ENCODE measurements at places on chromosomes 1 and 21.

- no peak for DNase-seq
Measured at GRCh38 chr21:15276243-15276642, 211.4 kb upstream of the NRIP1 start.

DNA sequence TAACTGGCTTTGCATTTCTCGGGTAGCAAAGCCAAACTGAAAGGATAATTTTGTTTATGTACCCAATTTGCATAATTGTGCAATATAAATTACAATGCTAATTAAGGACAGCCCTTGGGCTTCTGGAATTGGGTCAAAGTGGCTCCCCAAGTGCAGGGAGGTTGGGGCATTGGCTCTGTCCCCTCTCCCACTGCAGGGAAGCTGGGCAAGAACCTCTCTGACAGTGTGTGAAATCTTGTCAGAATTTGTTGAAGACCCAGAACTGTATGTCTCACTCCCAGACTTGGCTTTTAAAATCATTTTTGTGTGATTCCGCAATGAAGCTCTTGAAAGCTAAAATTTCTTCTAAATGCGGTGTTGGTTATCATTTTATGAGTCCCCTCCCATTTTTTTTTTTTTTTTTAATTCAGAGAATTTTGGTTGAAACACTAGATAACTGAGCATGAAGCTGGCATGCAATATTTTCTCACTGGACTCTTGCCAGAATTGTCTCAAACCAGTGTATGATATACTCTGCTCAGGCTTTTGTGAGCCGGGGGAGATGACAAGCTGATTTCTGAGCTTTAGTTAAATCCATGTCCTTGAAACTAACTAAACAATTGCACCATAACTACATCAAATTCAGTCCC is 878.9 kb upstream of the CXADR start:
- no peak for DNase-seq

DNA sequence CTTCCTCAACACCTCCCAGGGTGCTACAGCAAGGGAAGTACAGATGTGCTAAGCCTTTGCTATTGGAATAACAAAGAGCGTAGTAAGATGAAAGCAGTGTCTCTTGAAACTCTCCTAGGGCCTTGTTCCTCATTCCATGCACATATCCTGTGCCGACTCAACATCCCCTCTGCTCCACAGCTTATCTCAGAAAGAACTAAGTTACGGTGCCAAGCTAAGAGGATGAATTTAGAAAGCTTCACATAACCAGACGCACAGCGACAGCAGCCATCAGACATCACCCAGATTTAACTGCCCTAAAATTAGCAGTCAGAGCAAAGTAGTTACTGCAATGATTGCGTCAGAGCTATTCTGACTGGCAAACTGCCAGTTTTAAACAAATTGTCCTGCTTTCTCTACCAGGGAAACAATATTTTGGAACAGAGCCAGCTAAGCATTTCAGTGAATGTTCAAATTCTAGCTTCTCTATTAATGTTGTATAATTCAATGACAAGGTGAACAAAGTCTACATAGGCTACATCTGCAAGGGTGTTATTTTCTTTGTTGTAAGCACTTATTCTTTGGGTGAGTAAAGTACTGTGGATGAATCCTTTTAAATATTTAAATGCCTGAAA is 9.5 kb downstream of the SIPA1L2 start:
- no peak for DNase-seq

GRCh38 chr1:229298887-229299503 is 28.1 kb downstream of the RAB4A start:
- no peak for DNase-seq

GRCh38 chr1:99727575-99728185 is 38.8 kb downstream of the FRRS1 start:
- no peak for DNase-seq

- no peak for DNase-seq
Measured at GRCh38 chr21:18253221-18253620, 8.6 kb downstream of the CHODL start.

DNA sequence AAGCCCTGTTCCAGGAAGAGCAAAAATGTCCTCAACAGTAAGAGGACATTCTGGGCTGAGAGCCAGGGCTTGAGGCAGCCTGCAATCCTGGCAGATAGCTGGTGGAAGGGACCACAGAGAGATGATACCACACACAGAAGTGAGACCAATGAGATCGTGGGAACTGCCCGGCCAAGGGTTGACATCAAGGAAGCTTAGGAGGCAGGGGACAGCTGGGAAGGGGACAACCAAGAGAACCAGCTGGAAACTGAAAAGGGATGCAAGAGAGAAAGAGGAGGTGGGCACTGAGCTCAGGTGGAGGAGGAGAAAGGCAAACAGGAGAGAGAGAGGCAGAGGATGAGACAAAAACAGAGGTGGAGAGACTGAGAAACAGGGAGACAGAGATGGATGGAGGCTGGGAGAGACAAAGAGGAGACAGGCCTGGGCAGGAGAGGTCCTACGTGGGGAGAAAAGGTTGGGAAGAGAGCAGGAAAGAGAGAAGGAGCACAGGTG is 9.2 kb downstream of the PDZK1IP1 start:
- DNase-seq: no peak

DNA sequence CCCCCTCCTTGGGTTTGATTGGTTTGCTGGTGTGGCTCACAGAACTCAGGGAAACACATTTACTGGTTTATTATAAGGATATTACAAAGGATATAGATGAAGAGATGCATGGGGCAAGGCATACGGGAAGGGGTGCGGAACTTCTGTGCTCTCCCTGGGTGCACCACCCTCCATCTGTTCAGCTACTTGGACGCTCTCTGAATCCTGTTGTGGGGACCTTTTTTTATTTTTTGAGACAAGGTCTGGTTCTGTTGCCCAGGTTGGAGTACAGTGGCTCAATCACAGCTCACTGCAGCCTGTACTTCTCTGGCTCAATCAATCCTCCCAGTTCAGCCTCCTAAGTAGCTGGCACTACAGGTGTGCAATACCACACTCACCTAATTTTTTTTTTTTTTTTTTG is 7.4 kb downstream of the LURAP1 start:
- no peak for DNase-seq

- no peak for DNase-seq
Measured at GRCh38 chr1:6301526-6301925, 40.6 kb upstream of the GPR153 start.

DNA sequence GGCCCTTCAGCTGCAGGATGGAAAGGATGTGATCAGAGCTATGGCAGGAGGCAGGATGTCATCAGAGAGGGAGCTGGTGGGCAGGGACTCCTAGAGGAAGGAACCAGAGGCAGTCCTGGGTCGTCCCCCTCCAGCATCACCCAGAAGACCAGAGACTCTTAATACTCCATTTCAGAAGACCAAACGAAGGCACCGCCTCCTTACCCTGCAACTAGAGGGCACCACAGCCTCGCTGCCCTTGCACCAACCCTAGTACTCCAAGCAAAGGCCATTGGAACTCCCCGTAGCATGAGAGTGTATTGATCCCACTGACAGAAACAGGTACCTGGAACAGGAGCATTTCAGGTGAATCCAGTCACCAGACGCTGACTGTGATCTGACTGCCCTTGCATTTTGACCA is 598.1 kb downstream of the NPHP4 start:
- no peak for DNase-seq

DNA sequence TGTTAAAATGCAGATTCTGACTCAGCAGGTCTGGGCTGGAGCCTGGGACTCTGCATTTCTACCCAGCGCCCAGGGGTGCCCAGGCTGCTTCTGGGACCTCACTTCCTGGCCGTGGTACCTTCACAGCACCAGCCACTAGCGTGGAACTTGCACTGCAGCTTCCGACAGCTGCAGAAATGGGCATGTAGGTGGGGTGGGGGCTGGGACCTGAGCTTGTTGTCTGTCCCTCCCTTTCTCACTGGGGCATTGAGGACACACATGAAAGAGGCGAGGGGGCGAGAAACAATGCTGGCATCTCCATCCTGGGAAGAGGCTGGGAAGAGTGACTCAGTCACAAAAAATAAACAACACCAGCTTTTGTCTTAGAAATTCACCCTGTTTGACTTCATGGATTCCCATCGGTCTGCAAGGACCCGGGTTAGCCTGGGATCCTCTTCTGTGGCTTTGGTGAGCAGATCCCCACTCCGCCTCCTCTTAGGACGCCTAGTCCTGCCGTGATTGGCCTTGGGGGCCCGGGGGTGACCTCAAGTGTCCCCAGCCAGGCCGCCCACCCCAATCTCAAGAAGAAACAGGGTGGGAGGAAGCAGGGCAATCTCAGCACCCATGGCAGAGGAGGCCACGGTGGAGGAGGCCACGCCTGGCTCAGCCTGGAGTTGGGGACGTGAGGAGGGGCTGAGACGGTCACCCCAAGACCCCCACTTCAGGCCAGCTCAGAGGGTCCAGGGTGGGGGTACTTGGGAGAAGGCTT is 29.9 kb upstream of the POFUT2 start:
- DNase-seq: peak; percentile 9

DNA sequence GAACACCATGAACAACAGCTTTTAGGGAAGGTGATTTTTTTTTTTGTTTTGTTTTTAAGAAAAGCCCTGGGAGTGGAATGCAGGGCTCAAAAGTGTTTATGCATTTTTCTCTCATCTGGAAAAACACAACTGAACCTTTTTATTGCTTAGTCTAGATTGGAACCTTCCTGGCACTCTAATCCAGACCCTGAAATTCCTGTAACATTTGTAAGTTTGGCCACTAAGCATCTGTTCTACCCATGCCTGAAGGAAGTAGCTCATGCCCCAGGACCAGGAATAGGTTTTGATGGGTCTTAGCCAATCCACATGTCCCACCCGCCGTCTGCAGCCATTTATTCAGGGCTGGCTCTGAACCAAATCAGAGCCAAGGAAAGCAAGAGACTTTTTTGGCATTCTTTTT is 39.7 kb upstream of the SLC2A1 start:
- no peak for DNase-seq

DNA sequence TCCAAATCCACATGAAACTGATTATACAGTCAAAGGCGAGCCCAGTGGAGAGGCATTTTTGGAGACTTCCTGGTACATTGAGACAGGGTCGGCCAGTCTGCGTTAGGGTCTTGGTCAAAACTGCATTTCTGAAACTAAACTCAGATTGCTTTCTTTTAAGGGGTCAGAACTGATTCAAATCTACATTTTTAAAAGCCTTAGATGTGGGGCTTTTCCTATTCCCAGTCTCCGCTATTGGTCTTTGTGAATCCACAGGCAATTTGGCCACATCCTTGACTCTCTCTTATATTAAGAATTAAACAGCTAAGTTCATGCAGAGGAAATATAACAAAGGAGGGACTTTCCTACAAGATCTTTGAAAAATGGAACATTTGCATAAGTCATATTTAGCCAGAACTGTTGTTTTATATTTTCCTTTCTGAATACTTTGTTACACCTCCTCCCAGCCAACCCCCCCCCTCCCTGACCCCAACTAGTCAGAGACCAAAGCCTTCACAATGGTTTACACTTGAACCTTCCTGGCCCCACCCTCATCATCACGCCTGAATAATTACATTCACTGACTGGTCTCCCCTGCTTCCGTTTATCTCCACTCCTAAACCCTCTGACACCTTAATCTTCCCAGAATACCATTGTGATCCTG is 30.9 kb downstream of the SELL start:
- no peak for DNase-seq

DNA sequence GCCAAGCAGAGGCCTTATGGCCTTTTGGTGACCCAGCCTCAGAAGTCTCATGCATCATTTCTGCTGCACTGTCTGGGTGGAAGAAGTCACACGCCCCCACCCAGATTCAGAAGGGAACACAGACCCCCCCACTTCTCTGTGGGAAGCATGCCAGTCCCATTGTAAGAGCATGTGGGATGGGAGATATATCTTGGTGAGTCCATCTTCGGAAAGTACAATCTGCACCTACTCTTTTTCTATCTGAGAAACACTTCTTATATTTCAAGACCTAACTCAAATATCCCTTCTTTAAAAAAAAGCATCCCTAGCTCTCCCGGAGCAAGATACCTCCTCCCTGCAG is 159.6 kb upstream of the FGGY start:
- no peak for DNase-seq

DNA sequence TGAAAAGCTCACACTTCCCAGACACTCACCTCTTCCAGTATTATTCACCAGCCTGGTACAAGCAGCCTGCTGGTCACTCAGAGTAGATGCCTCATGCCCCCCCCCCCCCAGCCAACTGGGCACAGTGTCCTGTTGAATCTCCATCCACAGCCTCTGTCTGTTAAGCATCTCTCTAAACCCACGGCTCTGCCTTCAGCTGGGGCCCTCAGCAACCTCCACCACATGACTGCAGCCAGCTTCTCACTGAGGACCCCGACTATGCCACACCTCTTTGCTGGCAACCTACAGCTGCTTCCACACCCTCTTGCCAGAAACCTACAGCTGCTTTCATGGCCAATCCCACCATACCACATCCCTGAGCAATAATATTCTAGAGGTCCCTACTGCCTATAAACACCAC is 113.1 kb downstream of the RHOU start:
- DNase-seq: no peak

GRCh38 chr1:42831273-42831672 is 14.1 kb upstream of the SVBP start:
- no peak for DNase-seq

DNA sequence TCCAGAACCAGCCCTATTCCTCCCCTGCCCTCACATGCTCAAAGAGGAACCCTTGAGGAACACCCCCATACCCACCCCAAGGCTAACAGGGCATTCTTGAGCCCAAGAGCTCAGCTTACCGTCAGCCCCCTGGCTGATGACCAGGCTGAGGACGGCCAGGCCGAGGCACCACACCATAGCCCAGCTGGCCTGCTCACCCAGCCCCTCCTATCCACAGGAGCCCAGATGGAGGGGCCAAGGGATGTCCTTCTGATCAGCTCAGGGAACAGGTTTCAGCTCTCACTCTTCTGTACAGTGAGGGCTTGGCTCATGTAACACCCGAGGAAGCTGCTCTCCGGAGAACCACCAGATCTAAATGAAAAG is 2.2 kb downstream of the IGSF9 start:
- DNase-seq: no peak

DNA sequence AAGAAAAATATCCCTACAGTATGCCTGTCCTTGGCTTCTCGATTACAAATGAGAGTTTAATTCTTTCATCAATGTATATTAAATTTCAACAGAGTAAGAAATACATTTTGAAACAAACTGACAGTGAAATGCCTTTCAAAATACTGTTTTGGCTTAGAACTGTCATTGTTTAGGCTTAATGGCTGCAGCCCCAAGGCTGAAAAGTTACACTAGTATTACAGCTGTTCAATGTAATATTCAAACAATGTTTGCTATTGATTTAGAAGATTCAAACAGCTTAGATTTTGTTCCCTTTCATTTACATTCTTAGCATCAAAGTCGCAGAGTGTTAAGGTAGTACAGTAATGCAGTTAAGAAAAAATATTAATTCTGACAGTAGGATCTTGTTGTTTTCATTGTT is 882.9 kb upstream of the ADGRL2 start:
- DNase-seq: no peak

GRCh38 chr1:38791164-38791515 is 68.4 kb downstream of the RRAGC start:
- no peak for DNase-seq

- no peak for DNase-seq
Measured at GRCh38 chr1:234134878-234135277, 230.4 kb downstream of the SLC35F3 start.

DNA sequence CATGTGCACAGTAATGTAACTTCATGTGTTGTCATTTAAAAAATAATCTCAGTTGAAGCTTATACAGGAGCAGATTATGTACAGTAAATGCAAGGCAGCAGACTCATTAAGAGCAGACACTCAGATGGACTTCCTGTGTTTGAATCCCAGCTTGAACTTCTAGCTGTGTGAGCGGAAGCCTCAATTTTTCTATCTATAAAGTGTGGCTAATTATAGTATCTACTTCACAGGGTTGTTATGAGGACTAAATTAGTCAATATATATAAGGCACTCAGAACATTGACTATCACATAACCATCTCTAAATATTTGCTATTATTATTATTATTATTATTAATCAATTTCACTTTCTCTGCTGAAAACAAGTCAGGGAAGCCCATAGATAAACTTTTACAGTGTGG is 141.6 kb downstream of the ZP4 start:
- no peak for DNase-seq
